ENCODE measurements at places on chromosomes 3 and 15.
A peak's percentile ranks its signal among the peaks of the same experiment; 100 is the strongest.

DNA sequence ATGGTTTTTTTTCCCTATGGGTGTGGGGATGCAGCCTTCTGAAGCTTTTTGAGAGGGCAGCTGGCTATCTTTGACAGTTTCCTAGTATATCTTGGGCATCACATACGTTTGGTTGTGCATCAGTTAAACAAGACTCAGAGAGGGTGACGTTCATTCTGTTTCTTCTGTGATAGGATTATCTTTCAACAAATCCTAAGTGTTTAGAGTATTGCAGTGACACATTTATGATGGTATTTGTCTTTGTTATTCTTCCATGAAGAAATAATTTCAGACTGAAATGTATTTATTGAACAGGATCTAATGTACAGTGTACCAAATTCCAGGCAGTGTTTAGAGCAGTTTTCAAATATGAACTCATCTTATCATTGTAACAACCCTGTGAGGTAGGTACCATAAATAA is 114.4 kb downstream of the PLCL2 start:
- DNase-seq = no peak

DNA sequence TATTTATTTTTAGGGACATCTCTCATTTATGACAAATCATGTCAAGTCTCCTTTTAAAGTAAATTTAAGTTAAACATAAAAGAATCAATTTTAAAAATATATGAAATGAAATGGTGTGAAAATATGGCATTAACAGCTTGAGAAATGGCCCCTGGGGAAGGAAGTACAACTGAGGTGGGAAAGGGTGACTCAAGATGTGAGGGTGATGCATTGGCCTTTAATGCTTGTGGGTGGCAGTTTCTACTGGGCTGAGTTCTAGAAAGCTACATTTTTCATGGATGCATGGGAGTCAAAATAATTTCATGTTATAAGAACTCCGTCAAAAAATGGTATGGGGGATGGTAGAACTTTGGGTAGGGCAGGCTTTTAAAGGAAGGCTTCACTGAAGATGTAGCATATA is 708.8 kb upstream of the CFAP20DC start:
- no peak for DNase-seq

- DNase-seq = no peak
Measured at GRCh38 chr15:71612397-71612722, 198.0 kb upstream of the NR2E3 start.

DNA sequence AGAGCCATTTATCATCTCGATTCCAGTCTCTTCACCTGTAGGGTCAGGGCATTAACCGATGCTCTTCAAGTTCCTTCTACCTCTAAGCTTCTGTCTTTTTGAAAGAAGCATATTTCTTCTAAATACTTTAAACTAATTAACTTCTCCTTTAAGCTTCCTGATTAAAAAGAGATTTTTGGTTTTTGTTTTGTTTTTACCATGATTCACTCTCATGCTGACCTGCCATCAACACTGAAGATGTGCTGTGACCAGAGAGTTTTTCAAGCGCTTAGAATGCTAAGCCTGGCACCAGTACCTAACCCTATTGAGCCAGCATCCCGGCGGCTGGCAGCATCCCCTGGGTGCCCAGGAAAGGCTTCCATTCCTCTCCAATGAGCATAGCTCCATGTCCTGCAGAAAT is 89.3 kb downstream of the FOXP1 start:
- DNase-seq = no peak

- DNase-seq = peak; percentile 36
Measured at GRCh38 chr3:158522221-158523136, 48.5 kb upstream of the MLF1 start.

- peak; percentile 95 for DNase-seq
Measured at GRCh38 chr3:197394464-197395321, 96.3 kb upstream of the DLG1 start.

DNA sequence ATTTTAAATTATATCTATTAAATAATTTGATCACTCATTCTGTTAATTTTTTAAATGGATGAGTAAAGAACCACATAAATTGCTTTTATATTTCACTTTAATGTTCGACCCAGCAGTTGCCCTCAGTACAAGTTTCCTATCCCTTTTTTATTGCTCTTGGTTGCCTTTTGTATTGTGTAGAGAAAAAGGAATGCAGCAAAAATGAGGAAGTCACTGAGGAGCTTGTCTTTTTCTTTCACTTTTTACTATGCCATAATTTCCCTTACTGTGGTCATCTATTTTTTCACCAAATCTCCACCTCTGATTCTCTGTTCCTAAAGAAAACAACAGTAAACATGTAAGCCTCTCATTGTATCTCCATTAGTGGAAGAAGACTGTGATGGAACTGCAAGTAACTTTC is 122.7 kb downstream of the B3GALNT1 start:
- DNase-seq = no peak

DNA sequence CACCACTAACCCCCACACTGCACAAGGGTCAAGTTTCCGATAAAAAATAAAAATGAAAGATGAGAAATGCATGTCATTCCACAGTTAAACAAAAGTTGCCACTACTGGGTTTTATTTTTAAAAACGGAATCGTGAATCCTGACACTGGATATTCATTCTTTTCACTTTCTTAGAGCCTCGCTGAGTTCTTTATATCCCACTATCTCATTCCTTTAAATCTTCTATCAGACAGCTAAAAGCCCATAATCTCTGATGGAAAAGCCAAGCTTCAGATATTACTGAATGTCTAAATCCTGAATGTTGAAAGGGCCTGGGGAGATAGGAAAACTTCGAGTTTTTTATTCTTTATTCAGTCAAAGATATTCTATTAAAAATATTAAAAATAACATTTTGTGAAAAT is 11.7 kb downstream of the RIOX2 start:
- DNase-seq = no peak

DNA sequence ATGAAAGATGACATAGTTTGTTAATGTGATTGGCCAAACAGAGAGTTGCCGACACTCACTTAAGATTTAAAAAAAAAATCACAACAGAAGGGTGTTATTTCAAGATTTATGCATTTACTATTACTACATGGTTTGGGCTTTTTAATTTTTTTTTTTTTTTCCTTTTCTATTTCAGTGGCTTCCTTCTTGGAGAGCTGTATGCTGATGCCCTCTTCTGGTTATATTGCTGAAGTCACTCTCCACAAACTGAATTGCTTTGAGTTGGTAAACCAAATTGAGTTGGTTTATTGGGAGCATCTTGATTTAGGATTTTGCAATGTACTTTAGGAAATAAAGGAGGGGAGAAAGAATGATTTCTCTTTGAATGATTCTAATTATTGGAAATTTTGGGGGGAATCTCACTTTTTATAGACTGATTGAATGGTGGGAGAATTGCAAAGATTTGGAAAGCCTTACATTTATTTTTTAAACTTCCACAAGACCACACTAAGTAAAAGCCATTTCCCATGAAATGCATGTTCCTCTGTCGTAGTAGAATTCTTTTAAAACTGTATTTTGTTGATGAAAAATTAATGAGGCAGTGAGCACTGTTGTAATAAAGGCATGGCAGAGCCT is 186.6 kb upstream of the FEZF2 start:
- DNase-seq = peak; percentile 51

DNA sequence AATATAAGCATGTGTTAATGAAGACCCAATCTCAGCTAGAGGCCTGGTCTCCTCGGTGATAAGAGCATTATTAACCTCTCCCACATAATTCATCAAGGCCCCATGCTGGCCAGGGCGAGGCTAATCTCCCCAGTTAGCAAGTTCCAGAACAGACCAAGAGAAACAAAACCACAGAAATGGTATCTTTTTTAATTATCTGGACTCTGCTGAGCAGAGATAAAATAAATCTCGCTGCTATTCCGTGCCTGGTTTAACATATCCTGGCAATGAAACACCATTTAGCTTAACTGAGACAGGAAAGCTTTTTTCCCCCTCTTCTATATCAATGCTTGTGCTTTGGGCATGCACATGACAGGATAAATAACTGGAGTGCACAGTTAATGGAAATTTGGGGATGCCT is 72.5 kb upstream of the ARHGEF3 start:
- no peak for DNase-seq

- DNase-seq = peak; percentile 5
Measured at GRCh38 chr3:2099028-2099671, 484 bp downstream of the CNTN4 start.

GRCh38 chr3:188860147-188860546 is 311.6 kb upstream of the TPRG1 start:
- no peak for DNase-seq

GRCh38 chr3:22263042-22263441 is 512.0 kb upstream of the ZNF385D start:
- peak; percentile 40 for DNase-seq

- no peak for DNase-seq
Measured at GRCh38 chr15:80396096-80396495, 8.1 kb upstream of the ARNT2 start.

DNA sequence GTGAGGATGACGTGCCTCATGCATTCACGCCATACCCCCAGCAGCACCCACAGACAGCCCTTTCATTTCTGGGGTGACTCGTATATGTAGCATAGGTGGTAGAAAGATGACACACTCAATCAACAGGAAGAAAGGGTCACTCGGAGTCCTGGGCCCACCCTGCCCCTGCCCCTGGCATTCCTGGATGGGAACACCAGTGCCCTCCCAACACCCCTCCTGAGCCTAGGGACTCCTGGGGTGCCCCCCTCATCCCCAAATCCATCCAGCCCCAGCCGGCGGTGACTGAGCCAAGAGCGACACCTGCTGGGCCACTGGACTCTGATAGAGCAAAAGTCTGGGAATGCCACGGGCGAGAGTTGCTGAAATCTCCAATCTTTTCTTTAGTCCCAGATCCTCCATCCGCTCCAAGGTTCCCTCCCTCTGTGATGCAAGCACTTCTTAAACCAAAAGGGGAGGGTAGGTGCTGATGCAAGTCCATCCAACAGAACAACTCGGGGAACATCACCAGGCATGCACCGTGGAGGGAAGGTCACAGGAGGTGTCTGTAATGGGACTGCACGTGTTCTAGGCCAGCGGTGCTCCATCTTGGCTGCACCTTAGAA is 31.1 kb downstream of the ACAN start:
- DNase-seq = peak; percentile 44

- no peak for DNase-seq
Measured at GRCh38 chr3:57168151-57168550, 3.0 kb upstream of the IL17RD start.

- no peak for DNase-seq
Measured at GRCh38 chr15:80180468-80180867, 27.7 kb downstream of the FAH start.

DNA sequence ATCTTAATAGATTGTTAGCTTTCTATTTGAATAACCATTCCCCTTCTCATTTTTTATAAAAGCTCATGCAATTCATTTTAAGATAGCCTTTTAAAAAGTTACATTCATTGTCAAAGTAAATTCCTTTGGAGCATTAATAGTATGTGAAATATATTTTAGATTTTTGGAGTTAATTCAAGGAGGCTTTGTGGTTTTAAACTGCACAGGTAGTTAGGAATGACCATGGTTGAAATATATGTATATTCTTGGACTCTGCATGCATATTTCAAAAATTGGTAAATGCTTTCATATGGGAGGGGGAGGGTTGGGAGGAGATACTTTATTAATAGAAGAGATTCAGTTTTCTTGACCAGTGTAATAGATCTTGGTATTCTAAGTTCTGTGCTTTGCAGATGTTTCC is 244.4 kb upstream of the C2CD4B start:
- DNase-seq = no peak

- peak; percentile 64 for DNase-seq
Measured at GRCh38 chr3:100254168-100254777, 6.5 kb upstream of the TBC1D23 start.

Measured in GM03348 (cell line).